ENCODE measurements at places on chromosomes 12 and 14. TPM values are rescaled to one million over a fixed set of nuclear protein-coding genes. Genes with fewer than 3 reads are reported as not detected.

GRCh38 chr12:87756721-87757120 lies 272.5 kb downstream of the C12orf50 start:
- no peak for DNase-seq

The GALNT9 gene
- total RNA-seq, result 11.5 TPM

DNA sequence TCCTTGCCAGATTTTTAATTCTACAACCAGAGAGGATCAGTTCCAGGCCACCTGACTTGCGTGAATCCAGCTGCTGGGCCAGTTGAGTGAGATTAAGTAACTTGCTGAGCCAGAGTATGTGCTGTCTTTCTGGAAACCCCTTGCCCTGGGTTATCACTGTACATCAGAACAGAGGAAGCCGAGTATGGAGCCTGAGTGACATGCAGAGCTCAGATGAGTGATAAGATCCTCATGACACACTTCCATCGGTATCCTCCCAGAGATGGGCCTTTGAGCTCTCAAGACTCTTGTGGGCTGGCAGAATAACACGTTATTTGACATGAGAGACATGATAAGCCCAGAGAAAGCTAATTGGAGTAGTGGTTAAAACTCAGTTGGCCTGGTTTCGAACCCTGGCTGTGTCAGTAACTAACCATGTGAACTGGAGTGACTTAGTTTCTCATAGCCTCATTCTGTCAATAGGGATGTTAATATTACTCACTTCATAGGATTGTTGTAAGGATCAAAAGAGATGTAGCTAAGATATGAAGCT lies 388.1 kb downstream of the ZFP36L1 start:
- no peak for DNase-seq

DNA sequence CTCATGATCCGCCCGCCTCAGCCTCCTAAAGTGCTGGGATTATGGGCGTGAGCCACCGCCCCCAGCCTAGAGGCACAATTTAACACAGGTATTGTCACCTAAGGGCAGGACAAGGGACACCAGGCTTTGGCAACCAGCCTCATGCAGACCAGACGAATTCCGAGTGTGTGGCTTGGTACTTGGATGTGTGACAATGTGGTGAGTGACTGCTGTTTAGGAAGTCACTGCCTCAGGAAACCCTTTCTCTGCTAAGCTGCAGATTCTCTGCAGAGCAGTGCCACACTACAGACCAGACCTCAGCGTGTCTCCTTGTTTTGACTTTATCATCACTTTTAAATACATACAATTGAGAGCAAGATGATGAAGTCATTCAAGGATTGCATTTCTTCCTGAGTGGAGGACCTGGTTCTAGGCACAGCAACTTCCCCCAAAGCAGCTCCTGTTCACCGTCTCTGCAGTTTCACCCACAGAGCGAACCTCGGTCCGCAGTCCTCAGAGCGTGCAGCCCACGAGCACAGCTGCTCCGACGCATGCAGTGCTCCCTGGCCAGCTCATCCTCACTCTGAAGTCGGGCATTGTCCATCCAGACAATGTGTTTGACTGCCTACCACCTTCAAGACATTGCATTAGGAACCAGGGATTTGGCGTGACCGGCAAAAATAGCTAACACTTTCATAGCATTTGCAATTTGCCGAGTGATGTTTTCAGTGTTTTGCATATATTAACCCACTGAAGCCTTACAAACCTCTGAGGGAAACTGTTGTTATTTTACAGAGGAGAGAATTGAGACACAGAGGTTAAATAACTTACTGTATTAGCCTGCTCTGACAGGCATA lies 235.2 kb downstream of the CHST11 start:
- DNase-seq, result no peak

DNA sequence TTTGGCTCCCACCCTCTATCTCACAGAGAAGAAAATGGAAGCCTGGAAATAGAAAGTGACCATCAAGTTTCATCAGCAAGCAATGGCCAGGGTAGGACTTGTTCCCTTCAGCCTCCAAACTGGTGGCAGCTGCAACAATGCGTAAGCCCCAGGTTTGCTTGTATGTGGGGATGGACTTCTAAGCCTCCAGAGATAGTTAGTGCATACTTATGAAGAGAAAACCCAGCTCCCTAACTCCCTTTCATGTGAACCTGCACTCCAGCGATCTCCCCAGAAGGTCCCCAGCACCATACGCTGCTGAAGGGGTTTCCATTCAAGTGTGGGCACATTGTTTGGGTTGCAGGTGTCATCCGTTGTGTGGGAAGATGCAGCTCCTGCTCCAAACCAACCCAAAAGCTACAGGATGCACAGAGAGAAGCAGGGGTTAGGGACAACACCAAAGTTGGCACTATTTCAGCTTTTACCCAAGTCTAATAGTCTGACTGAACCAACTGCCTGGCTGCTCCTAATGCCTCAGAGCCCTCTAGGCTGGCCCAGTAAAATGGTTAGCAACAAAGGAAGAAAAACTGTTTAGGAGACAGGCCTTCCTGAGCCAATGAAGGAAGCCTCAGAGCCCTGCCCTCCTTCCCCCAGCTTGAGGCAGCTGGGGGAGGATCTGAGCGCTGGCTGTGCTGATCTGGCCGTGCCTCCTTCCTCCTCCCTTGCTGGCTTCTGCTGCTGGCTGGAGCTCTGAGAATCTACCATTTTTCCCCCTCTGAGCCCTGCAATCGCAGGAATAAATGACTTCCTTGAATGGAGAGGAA lies 12.3 kb downstream of the ZFP36L1 start:
- DNase-seq, result peak; percentile 62

- DNase-seq, result no peak
Measured at GRCh38 chr14:70655110-70655826, 13.6 kb downstream of the TTC9 start.

GRCh38 chr14:63991833-63992232 lies 139.0 kb downstream of the SYNE2 start:
- no peak for DNase-seq

The WIF1 gene
- not detected for total RNA-seq

GRCh38 chr12:14396071-14396470 lies 30.6 kb downstream of the ATF7IP start:
- no peak for DNase-seq

GRCh38 chr12:68800294-68800693 lies 7.7 kb upstream of the MDM2 start:
- no peak for DNase-seq

The BMP4 gene
- 3.8 TPM for total RNA-seq

- no peak for DNase-seq
Measured at GRCh38 chr12:84058136-84058535, 854.5 kb downstream of the SLC6A15 start.

The KCNJ8 gene
- total RNA-seq, result not detected

- peak; percentile 35 for DNase-seq
Measured at GRCh38 chr14:70317969-70318634, 41.4 kb downstream of the COX16 start.

GRCh38 chr14:36517242-36518030 lies 2.6 kb downstream of the NKX2-1 start:
- no peak for DNase-seq

The CLEC2A gene
- total RNA-seq, result not detected

DNA sequence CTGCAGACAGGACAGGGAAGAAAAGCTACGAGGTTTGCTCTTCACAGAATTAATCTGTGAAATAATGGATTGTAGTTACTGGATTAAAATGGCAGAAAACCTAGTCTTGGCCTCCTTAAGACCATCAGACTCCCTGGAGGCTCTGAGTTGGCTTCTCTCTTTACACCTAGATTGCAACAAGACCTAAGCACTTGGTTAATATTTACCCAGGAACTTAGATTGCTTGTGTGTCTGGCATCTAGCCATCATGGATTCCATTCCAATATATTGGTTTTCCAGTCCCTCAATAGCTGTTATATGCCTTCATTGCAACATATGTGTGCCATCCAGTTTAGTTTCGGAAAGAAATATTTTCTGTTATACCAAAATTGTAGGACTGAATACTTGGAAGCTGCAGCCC lies 1.9 kb upstream of the GTF2A1 start:
- DNase-seq, result no peak

DNA sequence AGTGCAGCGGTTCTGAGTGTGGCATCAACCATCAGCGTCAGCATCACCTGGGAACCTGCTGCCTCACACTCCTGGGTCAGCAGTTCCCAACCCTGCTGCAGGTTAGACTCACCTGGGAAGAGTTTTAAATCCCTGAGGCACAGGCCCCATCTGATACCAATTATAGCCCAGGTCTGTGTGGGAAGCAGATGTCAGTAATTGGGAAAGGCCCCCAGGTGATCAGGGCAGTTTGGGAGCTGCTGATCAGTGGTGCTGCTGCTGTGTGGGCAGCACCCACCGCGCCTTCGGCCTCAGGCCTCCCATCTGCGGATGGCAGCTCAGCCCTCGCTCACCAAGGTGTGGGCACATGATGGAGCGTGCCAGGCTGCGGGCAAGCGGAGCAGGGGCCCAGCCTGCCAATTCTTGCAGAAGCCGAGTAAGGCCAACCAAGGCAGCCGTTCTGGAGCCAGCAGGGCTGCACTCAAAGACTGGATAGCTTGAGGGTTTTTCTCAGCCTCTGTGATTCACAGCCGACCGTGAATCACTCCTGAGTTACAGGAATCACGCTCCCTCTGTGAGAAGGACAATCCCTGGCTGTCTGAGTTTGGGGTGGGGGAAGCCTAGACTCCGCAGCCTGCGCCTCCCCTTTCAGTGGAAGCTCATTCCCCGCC lies 155.6 kb upstream of the SFSWAP start:
- no peak for DNase-seq

DNA sequence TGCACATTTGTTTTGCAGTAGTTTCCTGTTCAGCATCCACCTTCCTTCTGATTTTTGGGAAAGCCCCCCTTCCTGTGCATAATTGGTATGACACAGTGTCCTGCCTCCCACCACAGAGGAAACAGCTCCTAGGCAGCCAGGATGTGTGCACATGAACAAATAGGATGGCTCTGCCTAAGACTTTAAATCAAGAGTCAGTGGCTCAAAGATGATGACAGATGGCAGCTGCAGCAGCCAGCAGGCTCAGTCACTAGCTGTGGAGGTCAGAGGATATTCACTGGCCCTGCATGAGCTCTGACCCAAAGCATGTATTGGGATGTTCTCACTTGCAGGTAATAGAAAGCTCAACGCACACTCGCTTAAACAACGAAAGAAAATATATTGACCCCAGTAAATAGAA lies 90.3 kb downstream of the KCNK10 start:
- no peak for DNase-seq

The TIMELESS gene
- total RNA-seq, result 13.8 TPM

GRCh38 chr12:121209221-121209620 lies 708 bp upstream of the P2RX4 start:
- no peak for DNase-seq

DNA sequence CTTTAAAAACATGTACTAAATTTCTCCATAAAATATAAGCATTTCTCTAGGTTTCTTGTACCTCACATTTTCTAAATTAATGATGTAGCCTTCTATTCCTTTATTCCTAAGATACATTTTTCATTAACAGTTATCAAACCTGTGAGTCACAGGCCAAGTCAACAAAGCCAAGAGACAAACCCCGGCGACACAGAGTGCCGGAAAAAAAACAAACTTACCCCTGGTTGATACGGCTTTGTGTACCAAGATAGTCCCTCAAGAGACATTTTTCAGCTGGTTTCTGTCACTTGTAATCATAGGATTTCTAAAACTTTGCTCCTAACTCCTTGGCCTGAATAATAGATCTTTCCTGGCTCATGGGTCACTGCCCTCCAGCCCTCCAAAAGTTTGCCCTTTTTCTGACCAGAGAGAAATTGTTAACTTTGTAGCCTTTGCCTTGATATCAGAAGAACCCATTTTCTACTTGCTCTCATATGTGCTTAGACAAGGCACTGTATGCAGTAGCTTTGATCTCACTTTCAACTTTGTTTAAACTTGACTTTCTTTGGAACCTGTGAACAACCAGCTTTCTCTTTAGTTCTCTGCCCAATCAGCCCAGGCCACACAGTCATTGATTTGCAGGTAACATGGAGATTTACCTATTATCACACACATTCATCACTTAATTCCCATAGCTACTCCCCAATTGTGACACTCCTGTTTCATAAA lies 172.2 kb downstream of the PRKD1 start:
- DNase-seq, result no peak

The CDK4 gene
- total RNA-seq, result 300 TPM

Measured in A172 (cell line).